ENCODE measurements at places on chromosomes 6 and 20. TPM values are rescaled to one million over a fixed set of nuclear protein-coding genes. Genes with fewer than 3 reads are reported as not detected.

Gene TRAPPC3L
- not detected for polyA plus RNA-seq

GRCh38 chr6:43748765-43749164 is 21.2 kb upstream of the VEGFA start:
- no peak for DNase-seq

DNA sequence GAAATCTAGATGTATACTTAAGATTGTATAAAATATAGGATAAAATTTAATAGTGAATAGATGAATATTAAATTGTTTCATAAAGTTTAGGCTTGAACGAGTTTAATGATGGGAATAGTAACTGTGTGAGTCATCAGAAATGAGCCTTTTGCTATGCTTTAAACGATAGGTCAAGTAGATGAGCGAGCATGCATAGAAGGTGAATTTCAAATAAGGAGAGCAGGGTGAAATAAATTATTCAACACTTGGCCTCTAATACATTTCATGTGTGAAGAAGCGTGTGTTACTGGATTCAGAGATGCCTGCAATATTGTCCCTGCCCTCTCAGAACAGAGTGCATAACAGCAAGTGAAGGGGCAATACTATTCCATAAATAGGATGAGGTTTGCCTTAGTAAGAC is 74.4 kb upstream of the EYA4 start:
- no peak for DNase-seq

Gene BEND6
- 0.43 TPM for polyA plus RNA-seq

DNA sequence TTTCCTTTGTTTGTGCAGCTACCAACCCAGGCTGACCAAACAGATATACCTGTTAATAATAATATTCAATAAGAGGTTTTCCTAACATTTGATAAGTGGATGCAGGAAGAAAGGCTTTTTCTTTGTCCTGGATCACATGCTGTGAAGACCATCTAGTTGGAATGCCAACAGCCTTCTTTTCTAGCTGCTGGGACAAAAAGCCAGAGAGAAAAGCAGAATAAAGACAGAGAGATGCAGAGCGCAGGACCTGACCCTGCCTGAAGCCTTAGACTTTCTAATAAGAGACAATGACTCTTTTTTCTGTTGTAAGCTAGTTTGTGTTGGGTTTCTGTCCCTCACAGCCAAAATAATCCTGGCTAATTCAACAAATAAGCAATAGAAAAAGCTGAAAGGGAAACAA is 308.2 kb downstream of the PHF3 start:
- no peak for DNase-seq

GRCh38 chr6:130396722-130397121 is 30.9 kb downstream of the TMEM200A start:
- DNase-seq = no peak
